Left hindlimb (tissue), 1 donor: ENCODE measurements at places on chromosomes 16 and 17.

- no peak for DNase-seq
Observed at GRCh38 chr17:16439303-16439791, 24.0 kb downstream of the TRPV2 start.

DNA sequence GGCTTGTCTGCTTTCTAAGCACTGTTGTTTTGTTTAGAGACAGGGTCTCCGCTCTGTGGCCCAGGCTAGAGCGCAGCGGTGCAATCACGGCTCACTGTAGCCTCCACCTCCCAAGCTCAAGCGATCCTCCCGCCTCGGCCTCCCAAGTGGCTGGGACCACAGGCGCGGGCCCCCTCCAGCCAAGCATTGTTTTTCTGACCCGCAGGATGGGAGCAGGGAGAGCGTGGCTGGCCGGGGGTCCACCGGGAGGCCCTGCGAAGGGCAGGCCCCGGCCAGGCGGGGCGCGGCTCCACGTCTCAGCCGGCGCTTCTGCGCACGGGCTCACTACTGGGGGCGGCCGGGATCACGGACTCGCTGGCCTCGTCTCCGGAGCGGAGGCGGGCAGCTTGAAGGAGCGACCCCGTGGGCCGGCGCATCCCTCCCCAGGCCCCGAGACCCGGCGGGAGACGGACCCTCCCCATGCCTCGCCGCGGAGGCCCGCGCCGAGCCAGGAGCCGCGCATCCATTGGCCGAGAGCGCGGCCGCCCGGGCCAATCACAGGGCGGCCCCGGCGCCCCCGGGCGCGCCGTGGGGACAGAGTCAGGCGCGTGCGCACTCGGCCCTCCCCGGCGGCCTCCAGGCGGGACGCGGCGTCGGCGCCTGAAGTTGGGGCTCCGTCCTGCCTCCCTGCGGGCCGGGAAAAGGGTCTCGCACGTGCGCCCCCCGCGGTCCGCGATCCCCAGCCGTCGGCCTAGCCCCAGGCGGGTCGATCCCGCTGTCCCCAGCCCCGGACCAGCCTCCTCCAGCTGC is 24.9 kb downstream of the ACTG1 start:
- DNase-seq: peak; percentile 85

DNA sequence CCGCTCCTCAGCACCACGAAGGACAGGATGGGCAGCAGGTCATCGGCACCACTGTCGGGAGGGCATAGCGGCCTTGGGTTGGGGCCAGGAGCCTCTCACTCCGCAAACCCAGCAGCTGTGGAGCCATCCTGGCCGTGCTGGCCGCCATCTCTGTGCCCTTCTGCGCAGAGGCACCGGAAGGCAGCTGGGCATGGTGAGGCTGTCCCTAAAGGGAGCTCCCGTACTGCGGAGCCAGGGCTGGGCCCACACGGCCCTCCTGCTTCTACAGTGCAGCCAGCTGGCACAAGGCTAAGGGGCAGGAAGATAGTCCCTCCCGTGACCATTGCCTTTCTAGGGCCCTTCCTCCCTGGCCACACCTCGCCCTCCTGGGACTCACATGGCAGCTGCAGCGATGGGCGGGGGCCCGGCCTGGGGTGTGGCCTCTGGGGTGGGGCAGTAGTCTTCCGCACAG is 7.0 kb upstream of the SPATA2L start:
- DNase-seq: no peak

GRCh38 chr16:56451753-56452689 is 667 bp downstream of the OGFOD1 start:
- no peak for DNase-seq

- no peak for DNase-seq
Observed at GRCh38 chr16:12637002-12637401, 166.7 kb downstream of the CPPED1 start.

DNA sequence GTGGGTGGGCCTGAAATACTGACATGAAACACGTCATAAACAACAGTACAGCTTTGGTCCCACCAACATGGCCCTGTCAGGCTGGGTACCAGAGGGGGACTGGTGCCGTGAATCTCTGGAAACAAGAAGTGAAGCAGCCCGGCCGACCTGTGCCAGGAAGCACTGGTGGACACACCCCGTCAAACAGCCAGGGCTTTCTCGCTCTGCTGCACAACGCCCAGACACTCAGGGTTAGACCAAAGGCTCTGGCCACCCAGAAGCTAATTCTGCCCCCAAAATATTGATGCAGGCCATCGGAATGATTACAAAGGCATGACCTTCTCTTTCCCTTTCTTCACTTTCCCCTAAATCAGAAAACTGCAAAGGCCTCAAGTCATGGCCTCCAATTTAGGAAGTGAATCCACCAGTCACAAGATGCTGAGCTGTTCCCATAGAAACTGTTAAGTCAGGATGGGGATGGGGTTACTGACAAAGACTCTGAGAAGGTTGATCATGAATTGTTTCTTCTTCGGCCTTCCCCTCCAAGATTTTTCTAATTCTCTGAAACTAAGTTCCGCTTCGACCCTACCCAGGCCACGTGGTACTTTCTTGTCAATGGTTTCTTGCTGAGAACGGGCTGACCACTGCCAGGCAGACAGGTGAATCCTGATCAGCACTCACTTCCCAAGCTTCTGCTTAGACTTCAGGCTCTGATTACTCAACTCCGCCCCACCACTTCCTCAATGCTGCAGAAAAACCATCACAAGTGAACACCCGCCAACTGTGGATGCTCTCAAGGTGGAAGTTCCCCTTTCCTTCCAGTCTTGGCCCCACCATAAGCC is 6.7 kb downstream of the PITPNA start:
- no peak for DNase-seq

- no peak for DNase-seq
Observed at GRCh38 chr16:66845791-66846221, 1.6 kb downstream of the CA7 start.

DNA sequence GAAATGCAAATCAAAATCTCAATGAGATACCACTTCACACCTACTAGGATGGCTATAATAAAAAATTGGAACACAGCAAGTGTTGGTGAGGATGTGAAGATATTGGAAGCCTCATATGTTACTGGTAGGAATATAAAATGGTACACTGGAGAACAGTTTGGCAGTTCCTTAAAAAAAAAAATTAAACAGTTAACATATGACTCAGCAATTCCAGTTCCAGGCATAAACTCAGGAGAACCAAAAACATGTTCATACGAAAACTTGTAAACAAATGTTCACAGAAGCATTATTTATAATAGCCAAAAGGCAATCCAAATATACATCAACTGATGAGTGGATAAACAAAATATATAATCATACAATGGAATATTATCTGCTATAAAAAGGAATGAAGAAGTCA is 28.2 kb downstream of the ZNF652 start:
- DNase-seq: no peak

GRCh38 chr17:2723997-2724783 is 12.6 kb upstream of the CLUH start:
- DNase-seq: peak; percentile 76

DNA sequence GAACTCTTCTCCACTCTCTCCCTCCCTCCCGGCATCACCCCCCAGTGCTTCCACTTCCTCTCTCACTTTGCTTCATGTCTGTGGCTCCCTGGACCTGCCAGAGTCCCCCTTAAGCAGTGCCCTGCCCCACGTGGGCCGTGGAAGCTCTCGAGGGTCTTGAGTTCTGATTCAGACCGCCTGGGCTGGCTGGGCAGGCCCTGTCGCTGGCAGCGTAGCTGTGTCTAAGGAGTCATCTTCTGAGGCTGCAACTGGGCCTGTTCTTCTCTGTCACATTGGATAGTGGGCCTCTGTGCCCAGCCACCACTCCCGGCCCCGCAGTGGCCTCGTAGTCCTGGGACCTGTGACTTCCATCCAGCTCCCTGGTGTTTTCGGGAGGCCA is 30.7 kb downstream of the MNT start:
- DNase-seq: no peak

- peak; percentile 57 for DNase-seq
Observed at GRCh38 chr16:68406458-68407152, 41.7 kb downstream of the SMPD3 start.

- no peak for DNase-seq
Observed at GRCh38 chr16:82083710-82084353, 48.8 kb downstream of the HSD17B2 start.

GRCh38 chr16:73735018-73735417 is 561.6 kb upstream of the PSMD7 start:
- no peak for DNase-seq

GRCh38 chr17:40827746-40828453 is 5.5 kb upstream of the KRT10 start:
- DNase-seq: no peak

GRCh38 chr17:61368832-61369450 is 30.7 kb upstream of the TBX2 start:
- no peak for DNase-seq

DNA sequence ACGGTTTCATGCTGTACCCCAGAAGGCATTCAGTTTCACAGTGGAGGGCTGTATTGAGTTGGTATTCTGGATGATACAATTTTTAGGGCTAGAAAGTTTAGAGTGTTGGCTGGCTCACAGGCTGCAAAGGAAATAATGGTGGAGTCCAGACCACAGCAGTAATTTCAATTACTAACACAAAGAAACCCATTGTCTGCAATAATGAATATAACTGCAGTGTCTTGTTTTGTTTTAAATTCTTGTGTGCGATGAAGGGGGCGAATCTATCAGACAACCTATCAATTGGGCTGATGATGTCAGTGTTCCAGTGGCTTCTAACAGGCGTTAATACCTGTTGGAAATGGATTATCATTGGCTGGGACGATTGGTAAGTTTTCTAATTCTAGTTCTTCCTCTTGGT is 1.5 kb downstream of the SP2 start:
- no peak for DNase-seq

GRCh38 chr17:16433514-16433913 is 18.1 kb downstream of the TRPV2 start:
- no peak for DNase-seq

GRCh38 chr16:17461951-17462729 is 8.6 kb downstream of the XYLT1 start:
- no peak for DNase-seq

GRCh38 chr16:74297145-74297665 is 591 bp downstream of the PSMD7 start:
- DNase-seq: peak; percentile 40

DNA sequence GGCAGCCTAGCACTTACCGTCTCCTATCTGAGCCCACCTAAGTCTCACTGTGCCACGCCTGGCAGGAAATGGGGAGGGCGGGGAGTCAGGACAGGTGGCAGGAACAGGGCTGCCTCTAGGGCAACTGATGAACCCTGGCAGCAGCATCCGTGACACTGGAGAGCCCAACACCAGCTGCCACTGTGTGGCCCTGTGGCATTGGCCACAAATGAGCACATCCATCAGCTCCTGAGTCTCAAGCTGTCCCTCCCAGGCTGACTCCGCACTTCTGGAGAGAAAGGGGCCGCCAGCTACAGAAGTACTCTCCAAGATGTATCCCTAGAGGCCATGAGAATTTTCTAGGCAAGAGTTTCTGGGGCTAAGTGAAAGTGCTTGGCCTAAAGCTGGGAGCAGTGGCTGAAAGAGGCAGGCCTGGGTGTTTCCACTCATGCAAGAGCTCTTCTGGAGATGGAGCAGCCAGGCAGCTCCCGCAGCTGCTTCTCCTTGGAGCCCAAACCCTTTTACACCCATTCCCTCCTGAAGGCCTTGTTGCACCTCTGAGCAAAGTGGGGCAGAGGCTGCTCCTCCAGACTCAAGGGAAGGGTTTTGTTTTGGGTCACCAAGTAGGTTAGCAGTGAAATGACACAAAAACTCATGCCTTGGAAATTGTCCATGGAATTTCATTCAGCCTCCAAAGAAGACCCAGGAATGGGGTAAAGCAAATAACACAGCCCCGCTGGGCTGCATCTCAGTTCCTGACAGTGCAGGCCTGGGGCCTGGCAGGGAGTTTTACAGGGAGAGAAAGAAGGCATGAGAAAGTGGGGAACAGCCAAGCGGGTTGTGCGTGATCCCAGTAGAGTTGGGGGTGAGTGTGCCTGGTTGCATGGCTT is 25.8 kb downstream of the PEMT start:
- peak; percentile 52 for DNase-seq

- DNase-seq: peak; percentile 72
Observed at GRCh38 chr16:19589771-19590302, 34.3 kb downstream of the VPS35L start.

- no peak for DNase-seq
Observed at GRCh38 chr16:89365044-89365467, 125.3 kb downstream of the ANKRD11 start.

GRCh38 chr17:75135946-75136345 is 4.4 kb upstream of the NT5C start:
- DNase-seq: no peak

DNA sequence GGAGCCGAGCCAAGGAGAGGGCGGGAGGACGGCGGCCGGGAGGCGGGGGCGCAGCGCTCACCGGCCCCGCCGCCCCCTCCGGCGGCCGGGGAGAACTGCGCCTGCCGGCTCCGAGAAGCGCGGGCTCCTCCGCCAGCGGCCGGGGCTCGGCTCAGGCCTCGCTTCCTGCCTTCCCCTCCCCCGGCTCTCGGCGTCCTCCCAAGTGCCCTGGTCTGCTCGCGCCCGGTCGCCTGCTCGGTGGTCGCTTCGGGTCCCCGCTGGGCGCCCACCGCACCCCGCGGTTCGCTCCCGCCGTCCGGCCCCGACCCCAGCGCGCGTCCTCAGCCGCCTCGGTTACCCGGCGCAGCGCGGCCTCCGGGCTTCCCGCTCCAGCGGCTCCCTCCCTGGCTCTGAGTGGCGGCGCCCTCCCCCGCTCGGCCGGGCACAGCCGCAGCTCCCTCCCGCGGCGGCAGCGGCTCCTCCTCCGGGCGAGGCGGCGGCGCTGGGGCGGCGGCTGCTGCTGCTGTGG is 313 bp downstream of the UBTF start:
- no peak for DNase-seq

DNA sequence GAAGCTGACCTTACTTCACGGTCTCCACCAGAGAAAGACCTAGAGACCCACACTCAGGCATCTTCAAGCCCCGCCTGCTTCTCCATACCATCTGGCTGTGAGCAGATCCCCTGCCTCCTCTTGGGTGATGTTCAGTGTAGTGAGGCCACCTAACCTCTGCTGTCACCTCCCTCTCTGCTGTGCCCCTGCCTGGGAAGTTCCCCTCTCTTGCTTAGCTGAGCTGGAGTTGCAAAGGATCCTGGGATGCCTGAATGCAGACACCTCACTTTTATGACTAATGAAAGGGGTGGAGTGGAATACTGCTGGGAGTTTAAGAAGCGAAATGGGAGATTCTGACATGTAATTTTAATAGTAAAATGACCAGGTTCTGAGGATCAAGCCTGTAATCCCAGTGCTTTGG is 5.8 kb downstream of the IRX3 start:
- DNase-seq: no peak

GRCh38 chr17:80588702-80589383 is 44.2 kb downstream of the RPTOR start:
- DNase-seq: no peak
